ENCODE measurements at places on chromosomes 6 and 20.

GRCh38 chr6:87905101-87905641 lies 142.5 kb upstream of the SPACA1 start:
- no peak for DNase-seq

- DNase-seq: no peak
These were observed 42.8 kb upstream of the DYNLRB1 start for GRCh38 chr20:34473262-34473883.

GRCh38 chr6:149480502-149481280 lies 4.1 kb downstream of the ZC3H12D start:
- no peak for DNase-seq

DNA sequence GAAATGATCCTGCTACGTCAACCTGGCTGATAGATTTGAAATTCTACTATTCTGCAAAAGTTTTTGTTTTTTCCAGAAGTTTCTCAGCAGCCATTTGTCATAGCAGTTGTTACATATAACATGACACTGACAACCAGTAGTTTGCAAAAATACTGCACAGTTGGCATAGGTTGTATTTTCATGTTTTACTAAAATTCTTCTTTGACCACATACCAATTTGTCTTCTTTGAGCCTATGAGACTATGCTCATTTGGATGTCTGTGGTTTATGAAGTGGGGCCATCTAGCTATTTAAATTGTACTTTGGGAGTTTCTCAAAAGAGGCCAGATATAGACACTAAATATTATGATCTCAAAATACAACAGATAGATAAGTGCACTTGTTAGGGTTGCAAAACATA lies 104.9 kb upstream of the PREP start:
- no peak for DNase-seq

- DNase-seq: no peak
These were observed 213.9 kb upstream of the CNR1 start for GRCh38 chr6:88380083-88380482.

DNA sequence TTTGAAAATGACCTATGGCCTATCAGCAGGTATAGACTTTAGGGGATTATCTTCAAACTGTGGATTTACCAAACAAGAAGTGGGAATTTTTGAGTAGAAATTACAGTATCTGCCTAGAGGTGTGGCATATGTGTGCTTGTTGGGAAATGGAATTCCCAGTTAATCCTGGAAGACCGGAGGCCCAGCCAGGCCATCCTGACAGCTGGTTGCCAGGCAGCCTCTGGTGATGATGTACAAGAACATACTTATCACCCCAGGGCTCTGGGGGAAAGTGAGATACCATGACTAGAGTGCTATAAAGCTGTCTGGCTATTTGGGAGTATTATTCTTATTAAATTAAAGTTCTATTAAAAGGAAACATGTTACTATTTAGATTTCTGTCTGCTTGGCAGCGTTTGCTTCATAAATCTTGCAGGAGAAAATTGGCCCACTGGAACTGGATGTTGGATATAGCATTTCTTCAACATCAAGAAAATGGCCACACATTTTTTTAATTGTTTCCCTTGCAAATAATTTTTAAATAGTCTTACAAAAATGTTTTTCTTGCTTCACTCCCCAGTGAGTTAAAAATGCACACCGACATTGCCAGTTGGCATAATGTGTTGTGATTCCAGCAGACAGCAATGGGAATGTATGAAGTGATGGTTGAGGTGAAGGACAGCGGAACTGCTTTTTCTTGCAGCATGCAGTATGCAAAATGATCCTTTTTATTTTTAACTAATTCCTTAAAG lies 187.8 kb downstream of the MYLK4 start:
- no peak for DNase-seq
